ENCODE measurements at places on chromosomes 2 and 18.

DNA sequence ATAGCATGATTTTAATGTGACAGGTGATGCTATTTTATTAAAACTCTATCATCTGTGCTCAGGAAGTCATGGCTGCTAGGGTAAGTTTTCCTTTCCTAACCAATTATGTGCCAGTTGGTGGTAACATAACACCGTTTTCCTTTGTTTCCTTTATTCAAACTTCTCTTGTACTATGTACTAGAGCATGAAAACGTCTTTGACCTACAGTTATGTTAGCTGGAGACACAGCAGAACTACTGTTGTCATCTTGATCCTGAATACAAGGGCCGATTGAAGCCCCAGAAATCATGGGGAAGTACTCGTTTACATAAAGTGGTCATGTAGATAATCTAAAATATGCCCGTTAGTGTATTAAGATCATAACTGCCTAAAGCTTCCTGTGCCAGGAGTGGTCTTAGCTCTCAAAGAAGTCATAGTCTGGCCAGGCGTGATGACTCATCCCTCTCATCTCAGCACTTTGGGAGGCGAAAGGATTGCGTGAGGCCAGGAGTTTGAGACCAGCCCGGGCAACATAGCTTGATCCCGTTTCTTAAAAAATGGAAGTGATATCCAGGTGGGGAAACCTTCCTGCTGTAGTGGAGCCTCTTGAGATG is 20.5 kb downstream of the NEDD4L start:
- DNase-seq = no peak
- no peaks in the 10 kb centered on the region for H3K36me3 ChIP-seq
- H3K4me3 ChIP-seq = no peak overlapping the region
- H3K4me1 ChIP-seq = peaks cover 2% of the 10 kb centered on the region
- H3K27me3 ChIP-seq = no peaks in the 10 kb centered on the region
- H3K27ac ChIP-seq = no peak overlapping the region

- DNase-seq = no peak
- H3K27me3 ChIP-seq = no peaks in the 10 kb centered on the region
- H3K36me3 ChIP-seq = no peaks in the 10 kb centered on the region
- H3K27ac ChIP-seq = peak overlapping the region; percentile 80
These were observed 102.3 kb upstream of the NEUROD1 start for GRCh38 chr2:181782660-181783059.

GRCh38 chr2:163338270-163338669 is 397.5 kb downstream of the FIGN start:
- no peak overlapping the region for H3K27ac ChIP-seq
- H3K36me3 ChIP-seq = no peaks in the 10 kb centered on the region
- no peak for DNase-seq
- no peaks in the 10 kb centered on the region for H3K4me1 ChIP-seq

- peaks cover 40% of the 10 kb centered on the region for H3K36me3 ChIP-seq
- H3K27me3 ChIP-seq = no peaks in the 10 kb centered on the region
- H3K4me1 ChIP-seq = peaks cover 2% of the 10 kb centered on the region
- DNase-seq = no peak
These were observed 29.2 kb downstream of the MYO1B start for GRCh38 chr2:191274413-191274815.

- H3K36me3 ChIP-seq = peaks cover 21% of the 10 kb centered on the region
- no peak overlapping the region for H3K27ac ChIP-seq
- no peaks in the 10 kb centered on the region for H3K27me3 ChIP-seq
- no peak overlapping the region for H3K4me3 ChIP-seq
- no peaks in the 10 kb centered on the region for H3K4me1 ChIP-seq
These were observed 66.7 kb downstream of the MBD2 start for GRCh38 chr18:54157646-54158385.

- H3K27ac ChIP-seq = no peak overlapping the region
- no peaks in the 10 kb centered on the region for H3K36me3 ChIP-seq
- no peak overlapping the region for H3K4me3 ChIP-seq
- peaks cover 10% of the 10 kb centered on the region for H3K4me1 ChIP-seq
- no peak for DNase-seq
These were observed 79.6 kb upstream of the RAPGEF4 start for GRCh38 chr2:172655838-172656573.

DNA sequence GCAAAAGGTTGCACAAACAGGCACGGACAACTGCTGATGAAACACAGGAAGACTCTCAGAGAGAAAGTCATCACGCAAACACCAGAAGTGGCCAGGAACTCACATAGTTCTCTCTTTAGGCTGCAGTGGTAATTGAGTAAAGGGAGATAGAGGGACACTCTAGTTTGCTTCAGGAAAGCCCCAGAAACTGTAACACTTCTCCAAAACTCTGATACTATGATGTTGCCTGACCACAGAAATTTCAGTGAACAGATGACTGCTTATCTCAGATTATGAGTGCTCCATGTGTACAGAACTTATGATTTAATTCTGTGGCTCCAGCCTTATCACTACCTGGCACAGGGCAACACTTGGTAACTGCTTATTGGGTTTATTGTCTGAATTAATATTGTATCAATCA is 311.5 kb upstream of the GYPC start:
- no peaks in the 10 kb centered on the region for H3K4me1 ChIP-seq
- no peak overlapping the region for H3K27ac ChIP-seq
- H3K27me3 ChIP-seq = no peaks in the 10 kb centered on the region
- H3K4me3 ChIP-seq = no peak overlapping the region
- no peaks in the 10 kb centered on the region for H3K36me3 ChIP-seq

DNA sequence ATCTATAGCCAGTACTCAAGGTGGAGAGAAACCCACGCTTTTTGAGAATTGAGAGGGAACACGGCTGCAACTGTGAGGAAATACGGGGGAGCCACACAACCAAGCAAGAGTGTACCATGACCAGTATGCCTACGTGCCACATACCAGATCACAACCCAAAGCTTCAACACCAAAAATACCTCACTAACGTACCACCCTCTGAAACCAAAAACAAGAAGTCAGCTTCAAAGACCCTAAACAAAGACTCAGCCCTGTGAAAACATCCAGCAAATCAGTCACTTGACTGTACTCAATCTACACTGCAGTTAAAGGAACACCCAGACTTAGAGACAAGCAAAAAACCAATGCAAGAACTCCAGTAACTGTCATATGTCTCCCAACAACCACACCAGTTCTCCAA is 17.0 kb downstream of the RNU4ATAC start:
- no peaks in the 10 kb centered on the region for H3K36me3 ChIP-seq
- H3K4me3 ChIP-seq = no peak overlapping the region
- no peaks in the 10 kb centered on the region for H3K27me3 ChIP-seq
- no peak for DNase-seq
- no peaks in the 10 kb centered on the region for H3K4me1 ChIP-seq

DNA sequence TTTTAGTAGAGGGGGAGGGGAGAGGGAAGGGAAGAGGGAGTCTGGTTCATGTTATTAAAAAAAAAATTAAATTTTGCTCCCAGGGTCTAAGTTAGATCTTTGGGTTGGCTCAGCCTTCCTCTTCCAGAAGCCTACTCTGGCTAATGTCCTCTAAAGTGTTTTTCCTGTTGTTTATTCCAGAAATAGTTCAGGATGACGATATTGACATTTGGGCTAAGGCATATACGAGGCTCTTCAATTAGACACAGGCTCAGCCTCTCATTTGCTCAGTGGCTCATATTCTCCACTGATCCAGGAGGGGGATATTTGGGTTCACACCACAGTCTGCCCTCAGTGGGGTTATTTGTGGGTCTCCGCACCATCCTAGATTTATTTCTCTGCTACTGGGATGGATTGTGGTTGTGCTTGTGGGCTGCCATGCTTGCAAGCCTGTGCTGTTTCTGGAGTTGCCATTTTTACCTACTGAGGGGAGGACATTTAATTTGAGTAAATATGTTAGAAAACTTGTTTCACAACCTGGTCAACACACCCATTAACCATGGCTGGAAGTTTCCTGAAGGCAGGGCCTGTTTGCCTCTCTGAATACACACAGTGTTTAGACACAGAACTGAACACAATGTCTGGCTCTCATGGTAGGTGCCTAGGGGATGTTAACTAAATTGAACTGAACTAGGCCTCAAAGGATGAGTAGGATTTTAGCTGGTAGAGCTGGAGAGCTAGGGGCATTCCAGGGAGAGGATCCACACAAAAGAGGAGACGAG is 257.5 kb upstream of the EPAS1 start:
- DNase-seq = peak; percentile 48
- H3K36me3 ChIP-seq = peaks cover 22% of the 10 kb centered on the region
- H3K4me1 ChIP-seq = no peaks in the 10 kb centered on the region
- no peak overlapping the region for H3K27ac ChIP-seq

DNA sequence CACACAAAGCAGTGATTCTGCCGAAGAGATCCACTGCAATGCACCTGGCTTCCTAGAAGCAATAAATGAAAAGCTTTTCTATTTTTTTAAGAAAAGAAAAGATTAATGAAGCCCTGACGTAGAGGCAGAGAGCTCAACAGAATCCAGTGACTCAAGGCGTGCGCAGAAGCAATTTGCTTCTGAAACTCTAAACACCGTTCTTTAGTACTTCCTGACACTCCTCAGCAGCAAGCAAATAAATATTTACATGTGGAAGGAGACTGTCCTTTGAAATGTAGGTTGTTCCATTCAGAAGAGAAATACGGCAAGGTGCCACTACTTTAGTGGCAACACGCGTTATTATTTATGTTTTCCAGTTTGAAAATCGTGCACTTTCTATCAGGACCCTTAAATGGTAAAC is 126.2 kb upstream of the ZNF516 start:
- H3K36me3 ChIP-seq = no peaks in the 10 kb centered on the region
- peaks cover 14% of the 10 kb centered on the region for H3K4me1 ChIP-seq
- no peaks in the 10 kb centered on the region for H3K27me3 ChIP-seq
- H3K4me3 ChIP-seq = no peak overlapping the region
- H3K27ac ChIP-seq = no peak overlapping the region
- DNase-seq = peak; percentile 78

DNA sequence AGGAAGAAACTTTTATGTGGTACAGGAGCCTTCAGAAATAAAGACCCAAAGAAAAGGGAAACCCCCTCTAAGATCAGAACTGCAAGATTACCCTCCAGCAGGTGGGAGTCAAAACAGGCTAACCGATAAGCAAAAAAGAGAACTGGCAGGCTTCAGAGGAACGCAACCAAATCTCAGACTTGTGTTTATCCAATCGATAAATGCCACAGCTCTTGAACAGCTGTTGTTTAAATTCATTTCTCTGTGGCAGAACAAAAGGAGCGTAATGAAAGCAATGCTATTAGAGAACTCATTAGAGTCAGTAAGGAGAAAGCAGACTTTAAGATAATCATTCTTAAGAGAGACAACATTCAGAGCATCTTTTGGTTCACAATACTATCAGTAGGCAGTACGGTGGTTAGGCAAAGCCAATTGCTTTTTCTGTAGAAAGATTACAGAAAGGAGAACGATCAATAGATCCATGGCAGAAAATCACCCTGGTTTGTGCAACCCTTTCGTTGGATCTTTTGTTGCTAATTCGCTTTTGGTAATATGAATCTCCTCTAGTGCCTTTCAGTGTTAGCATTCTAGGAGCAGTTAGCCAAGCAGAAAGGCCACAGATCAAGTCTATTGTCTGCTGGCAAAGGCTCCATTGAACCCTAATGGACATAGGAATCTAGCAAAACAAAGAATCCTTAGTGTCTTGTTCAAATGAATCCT is 476.4 kb upstream of the CHST9 start:
- H3K27me3 ChIP-seq = no peaks in the 10 kb centered on the region
- no peak for DNase-seq
- H3K36me3 ChIP-seq = no peaks in the 10 kb centered on the region
- no peak overlapping the region for H3K4me3 ChIP-seq
- H3K4me1 ChIP-seq = no peaks in the 10 kb centered on the region
- no peak overlapping the region for H3K27ac ChIP-seq

DNA sequence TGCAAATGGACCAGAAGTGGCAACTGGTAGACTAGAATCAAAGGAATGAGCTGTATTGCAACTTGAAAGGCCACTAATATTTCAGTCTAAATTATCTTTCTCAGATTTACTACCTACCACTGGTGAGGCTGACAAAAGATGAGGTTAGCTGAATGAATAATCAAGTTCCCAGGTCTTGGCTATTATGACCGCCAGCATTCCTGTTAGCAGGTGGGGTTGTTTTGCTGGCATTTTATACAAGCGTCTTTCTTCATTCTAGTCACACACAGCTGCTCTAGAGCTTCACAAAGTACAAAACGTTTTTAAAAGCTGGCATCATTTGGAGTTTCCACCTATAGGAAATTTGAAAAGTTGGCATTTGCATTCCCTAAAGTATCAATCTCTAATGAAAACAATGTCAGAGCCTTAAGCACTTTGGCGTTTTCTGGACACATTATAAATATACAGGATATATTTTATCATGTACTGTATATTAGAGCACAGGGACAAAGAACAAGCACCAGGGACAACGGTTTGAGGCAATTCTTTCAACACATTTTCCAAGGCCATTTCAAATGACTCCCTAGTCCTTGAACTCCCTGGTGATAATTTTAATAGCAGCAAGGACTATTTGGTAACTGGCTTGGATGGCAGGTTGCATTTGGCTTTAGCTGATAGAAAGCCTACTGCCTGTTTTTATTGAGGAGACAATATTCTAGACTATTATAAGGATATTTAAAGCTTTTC is 410.2 kb upstream of the CHST9 start:
- no peak overlapping the region for H3K4me3 ChIP-seq
- no peaks in the 10 kb centered on the region for H3K4me1 ChIP-seq
- H3K27me3 ChIP-seq = no peaks in the 10 kb centered on the region
- H3K36me3 ChIP-seq = no peaks in the 10 kb centered on the region

- H3K27me3 ChIP-seq = no peaks in the 10 kb centered on the region
- no peak overlapping the region for H3K4me3 ChIP-seq
- H3K4me1 ChIP-seq = peaks cover 2% of the 10 kb centered on the region
- no peak overlapping the region for H3K27ac ChIP-seq
- no peaks in the 10 kb centered on the region for H3K36me3 ChIP-seq
These were observed 2.1 kb downstream of the GCG start for GRCh38 chr2:162149940-162150339.

DNA sequence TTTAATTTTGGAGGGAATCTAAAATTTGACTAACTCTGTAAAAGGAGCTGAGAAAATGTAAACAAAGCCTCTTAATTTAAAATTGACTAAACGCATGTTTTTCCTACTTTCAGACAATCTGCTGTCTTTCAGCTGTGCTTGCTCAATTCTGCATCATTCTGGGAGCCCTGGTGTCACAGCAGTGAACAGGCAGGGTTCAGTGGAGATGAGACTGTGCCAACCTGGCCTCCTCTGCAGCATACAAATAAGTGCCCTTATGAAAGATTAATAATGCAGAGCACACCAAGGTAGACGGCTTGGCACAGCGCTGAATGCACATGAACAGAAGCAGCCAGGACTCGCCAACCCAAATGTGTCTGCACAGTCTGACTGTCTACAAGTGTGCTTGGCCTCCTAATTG is 222.0 kb upstream of the CHAC2 start:
- H3K27ac ChIP-seq = no peak overlapping the region
- no peaks in the 10 kb centered on the region for H3K4me1 ChIP-seq
- DNase-seq = no peak
- no peaks in the 10 kb centered on the region for H3K27me3 ChIP-seq
- no peaks in the 10 kb centered on the region for H3K36me3 ChIP-seq

- peaks cover 5% of the 10 kb centered on the region for H3K27me3 ChIP-seq
- no peak for DNase-seq
- no peak overlapping the region for H3K4me3 ChIP-seq
- no peaks in the 10 kb centered on the region for H3K4me1 ChIP-seq
- no peaks in the 10 kb centered on the region for H3K36me3 ChIP-seq
- no peak overlapping the region for H3K27ac ChIP-seq
These were observed 12.6 kb upstream of the L3MBTL4 start for GRCh38 chr18:6427286-6427685.

GRCh38 chr2:230230496-230231200 is 5.1 kb downstream of the SP140 start:
- no peaks in the 10 kb centered on the region for H3K36me3 ChIP-seq
- peaks cover 2% of the 10 kb centered on the region for H3K4me1 ChIP-seq
- no peak for DNase-seq
- peak overlapping the region; percentile 87 for H3K27ac ChIP-seq
- no peaks in the 10 kb centered on the region for H3K27me3 ChIP-seq

Data from mesenchymal stem cell (in vitro differentiated cells and primary cell).